ENCODE measurements at places on chromosomes 16 and 17.

DNA sequence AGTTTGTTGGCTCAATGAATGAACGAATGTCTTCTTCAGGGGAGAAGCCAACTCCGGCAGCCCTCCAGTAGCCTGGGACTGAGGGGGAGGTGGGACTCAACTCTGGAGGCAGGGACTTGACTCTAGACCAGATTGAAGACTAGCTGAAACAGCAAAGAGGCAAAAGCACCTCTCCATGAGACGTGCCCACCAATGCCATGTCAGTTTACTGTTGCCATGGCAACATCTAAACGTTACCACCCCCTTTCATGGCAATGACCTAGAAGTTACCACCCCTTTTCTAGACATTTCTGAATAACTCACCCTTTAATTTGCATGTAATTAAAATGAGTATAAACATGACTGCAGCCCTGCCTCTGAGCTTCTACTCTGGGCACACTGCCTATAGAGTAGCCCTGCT, 91.8 kb downstream of the ASIC2 start:
- DNase-seq, result no peak

DNA sequence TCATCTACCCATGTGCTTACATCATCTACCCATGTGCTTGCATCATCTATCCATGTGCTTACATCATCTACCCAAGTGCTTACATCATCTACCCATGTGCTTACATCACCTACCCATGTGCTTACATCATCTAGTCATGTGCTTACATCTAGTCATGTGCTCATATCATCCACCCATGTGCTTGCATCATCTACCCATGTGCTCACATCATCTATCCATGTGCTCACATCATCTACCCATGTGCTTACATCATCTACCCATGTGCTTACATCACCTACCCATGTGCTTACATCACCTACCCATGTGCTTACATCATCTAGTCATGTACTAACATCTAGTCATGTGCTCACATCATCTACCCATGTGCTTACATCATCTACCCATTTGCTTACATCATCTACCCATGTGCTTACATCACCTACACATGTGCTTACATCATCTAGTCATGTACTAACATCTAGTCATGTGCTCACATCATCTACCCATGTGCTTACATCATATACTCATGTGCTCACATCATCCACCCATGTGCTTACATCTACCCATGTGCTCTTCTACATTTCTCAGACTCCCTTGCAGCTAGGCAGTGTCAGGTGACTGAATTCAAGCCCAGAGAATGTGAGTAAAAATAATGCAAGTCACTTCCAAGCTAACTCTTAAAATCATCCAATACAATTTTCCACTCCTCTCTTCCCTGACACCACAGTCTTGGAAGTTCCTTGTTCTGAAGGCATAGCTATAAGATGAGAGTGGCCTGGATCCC, 196.8 kb downstream of the CBLN1 start:
- DNase-seq, result no peak

GRCh38 chr16:57809276-57810196, 7.2 kb upstream of the KIFC3 start:
- peak; percentile 6 for DNase-seq

GRCh38 chr16:3007957-3008689, 4.6 kb upstream of the CLDN9 start:
- DNase-seq, result peak; percentile 28

DNA sequence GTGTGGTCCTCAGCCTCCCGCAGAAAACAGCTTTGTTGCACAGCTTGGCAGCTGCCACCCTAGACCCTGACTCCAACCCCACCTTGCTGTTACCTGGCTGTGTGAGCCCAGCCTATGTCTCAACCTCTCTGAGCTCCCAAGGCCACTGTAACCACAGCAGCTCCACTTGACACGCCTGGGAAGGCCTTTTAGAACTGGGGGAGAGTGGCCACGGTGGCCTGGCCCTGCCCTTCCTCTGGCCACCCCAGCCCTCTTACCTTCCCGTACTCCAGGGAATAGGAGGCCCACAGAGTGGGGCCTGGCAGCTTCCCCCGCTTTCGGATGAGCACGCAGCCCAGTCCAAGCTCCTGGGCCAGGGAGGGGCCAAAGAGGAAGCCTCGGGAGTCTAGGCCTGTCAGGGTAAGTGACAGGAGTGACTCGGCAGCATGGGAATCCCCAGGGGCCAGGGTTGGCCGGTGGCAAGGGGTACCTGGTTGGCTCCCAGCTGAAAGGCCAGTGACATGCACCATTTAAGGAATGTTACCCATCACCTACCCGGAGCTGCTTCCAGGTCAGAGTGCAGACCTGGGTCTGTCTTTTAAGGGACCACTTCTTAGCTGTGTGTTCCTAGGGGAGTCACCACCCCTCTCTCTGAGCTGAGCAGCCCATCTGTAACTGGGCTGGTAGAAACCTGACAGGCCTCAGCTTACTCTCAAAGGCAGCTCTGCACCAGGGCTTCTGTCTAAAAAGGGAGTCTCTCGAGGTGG, 1.4 kb downstream of the APRT start:
- DNase-seq, result peak; percentile 65

- DNase-seq, result no peak
Measured at GRCh38 chr17:31824766-31825360, 34.2 kb downstream of the COPRS start.

DNA sequence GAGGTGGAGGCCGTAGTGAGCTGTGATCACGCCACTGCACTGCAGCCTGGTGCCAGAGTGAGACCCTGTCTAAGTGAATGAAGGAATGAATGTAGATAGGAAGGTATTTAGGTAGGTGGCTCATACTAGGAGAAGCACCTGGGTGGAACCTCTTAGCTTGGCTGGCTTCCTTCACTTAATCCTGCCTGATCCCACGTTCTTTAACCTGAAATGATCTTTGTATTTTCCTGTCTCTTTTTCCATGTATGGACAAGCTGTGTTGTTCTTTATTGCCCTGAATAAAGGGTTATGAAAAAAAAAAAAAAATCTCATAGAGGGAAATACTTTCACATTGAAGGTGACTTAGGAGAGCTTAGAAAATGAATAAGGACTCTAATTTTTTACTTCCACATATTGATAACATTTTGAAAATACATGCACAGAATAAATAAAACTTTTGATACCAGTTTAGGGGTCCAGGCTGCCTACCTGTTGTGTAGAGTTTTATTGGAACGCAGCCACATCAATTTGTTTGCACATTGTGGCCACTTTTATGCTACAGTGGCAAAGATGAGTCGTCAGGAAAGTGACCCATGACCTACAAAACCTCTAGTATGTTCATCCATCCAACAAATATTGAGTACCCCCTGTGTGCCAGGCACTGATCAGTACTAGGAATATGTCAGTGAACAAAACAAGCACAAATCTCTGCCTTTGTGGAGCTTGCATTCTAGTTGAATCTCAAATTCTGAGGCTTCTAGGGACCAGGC, 44.6 kb downstream of the VPS35L start:
- DNase-seq, result no peak

- DNase-seq, result no peak
Measured at GRCh38 chr17:44548376-44549230, 8.7 kb upstream of the FZD2 start.

GRCh38 chr16:84471966-84472365, 32.5 kb downstream of the MEAK7 start:
- DNase-seq, result no peak

DNA sequence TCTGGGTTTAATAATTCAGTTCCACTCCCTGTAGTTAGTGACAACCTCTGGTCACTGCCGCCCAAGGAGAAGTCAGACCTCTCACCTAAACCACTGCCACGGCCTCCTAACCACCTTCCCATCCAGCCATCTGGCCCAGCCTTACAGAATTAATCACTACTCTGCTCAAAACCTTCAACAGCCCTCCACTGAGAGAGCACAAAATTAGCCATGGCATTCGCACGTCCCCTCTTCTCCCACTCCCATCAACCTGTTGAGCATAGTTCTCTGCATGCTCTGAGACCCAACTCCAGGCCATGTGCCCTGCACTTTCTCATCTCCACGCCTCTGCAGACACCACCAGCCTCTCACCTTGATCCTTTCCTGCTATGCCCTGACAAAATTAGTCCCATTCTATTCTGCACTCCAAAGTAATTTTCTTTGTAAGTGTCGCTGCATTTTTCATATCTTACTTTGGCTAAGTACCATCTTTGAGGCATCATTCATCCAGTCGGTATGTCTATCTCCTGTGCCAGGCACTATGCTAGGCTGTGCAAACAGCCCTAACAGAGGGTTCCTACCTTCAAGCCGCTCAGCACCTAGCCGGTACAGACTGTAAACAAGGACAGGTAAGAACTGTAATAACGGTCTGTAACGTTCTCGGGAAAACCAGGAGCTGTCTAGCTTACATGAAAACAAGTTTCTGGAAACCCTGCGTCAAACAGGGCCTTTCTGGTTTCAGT, 963 bp downstream of the COPRS start:
- DNase-seq, result no peak

DNA sequence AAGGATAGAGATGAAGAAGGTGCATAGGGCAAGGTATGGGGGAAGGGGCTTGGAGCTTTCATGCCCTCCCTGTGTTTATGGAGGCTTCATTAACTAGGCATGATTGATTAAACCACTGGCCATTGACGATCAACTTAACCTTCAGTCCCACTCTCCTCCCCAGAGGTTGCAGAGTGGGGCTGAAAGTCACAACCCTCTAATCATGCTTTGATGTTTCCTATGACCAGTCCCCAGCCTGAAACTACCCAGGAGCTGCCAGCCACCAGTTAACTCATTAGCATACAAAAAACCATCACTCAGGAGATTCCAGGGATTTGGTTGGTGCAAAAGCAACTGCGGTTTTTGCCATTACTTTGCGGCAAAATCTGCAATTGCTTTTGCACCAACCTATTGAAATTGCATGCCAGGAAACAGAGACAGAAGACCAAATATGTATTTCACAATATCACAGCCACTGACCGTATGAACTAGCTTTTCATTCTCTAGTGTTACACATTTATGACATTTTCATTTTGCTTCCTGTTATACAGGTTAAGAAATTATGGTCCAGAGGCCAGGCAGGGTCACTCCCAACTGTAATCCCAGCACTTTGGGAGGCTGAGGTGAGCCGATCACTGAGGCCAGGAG, 5.4 kb downstream of the GFOD2 start:
- no peak for DNase-seq

- no peak for DNase-seq
Measured at GRCh38 chr16:3028716-3029319, 5.0 kb downstream of the THOC6 start.

DNA sequence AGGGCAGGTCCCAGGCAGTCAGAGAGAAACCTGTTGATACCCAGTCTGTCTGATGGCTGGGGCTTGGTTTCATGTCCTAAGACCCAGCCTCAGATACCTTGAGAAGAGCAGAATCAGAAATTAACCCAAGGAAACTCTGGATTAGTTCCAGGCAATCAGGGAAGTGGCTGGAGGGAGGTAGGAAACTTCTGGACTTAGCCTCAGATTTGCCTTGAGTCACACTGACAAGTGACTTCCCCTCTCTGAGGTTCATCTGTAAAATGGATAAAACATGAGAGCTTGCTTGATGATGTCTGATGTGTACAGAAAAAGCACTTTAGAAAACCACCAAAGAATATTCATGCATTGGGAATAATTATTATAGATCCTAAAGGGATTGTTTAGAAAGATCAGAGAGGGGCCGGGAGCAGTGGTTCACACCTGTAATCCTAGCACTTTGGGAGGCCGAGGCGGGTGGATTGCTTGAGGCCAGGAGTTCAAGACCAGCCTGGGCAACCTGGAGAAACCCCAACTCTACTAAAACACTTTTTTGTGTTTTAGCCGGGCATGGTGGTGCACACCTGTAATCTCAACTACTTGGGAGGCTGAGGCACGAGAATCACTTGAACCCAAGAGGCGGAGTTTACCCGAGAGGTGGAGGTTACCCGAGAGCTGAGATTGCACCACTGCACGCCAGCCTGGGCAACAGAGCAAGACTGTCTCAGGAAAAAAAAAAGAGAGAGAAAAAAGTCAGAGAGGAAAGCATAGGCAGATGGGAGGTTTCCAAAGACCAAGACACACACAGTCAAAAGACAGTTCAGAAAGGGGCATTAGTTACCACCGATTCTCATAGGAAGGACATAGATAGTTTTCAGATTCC, 3.8 kb downstream of the CIITA start:
- DNase-seq, result no peak

GRCh38 chr16:88767546-88768070, 17.4 kb downstream of the PIEZO1 start:
- DNase-seq, result peak; percentile 30

DNA sequence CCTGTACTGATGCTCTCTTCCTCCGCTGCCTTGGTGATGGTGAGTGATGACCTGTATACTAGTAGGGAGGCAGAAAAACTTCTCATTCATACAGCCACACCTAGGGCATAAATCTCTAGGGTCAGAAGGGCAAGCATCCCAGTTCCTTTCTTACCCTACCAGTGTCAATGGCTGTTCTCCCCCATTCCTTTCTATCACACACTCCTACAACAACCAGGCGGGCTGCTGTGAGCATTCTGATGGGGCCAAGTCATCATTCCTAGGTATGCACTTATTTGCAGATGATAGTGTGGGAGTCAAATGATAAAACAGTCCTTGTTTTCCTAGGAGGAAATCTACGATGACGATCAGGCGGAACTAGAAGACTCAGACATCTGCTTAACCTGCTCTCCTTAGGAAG, 14.0 kb upstream of the SLC6A4 start:
- no peak for DNase-seq

DNA sequence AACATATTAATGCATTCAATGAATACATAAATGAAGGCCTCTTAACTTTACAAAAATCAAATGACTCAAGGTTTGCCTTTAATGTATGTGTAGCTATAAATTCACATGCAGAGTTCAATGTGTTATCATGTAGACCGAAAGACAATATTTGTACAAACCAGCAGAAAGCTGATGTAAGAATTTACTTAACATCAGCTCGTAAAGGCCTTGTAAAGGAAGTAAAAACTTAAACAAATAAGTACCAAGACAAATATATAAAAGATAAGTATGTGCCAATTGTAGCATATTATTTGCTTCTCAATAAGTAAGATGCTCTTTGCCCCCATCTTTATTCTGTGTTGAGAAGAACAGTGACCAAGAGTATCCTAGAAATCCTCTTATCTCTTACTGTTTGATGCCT, 105.7 kb downstream of the SYCE1L start:
- no peak for DNase-seq

- peak; percentile 3 for DNase-seq
Measured at GRCh38 chr16:81939164-81940056, 71.9 kb downstream of the SDR42E1 start.

DNA sequence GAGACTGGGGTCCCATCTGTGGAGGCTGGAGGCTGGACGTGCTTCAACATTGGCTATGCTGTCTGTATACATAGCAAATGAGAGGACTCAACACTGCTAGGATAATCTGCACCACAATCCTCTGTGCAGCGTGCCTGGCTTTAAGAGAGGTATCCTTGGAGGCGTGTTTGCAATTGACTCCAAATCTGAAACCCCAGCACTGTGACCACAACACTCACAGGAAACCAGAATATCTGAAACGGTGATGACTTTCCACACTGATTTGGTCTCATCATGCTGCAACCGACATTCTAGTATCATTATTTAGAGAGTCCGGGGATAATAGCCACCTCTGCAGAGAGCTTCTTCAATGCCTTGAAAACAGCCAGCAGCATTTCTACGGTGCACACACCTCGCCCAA, 35.1 kb downstream of the TLE7 start:
- no peak for DNase-seq

GRCh38 chr16:19085679-19086200, 18.3 kb downstream of the COQ7 start:
- peak; percentile 85 for DNase-seq

- DNase-seq, result no peak
Measured at GRCh38 chr16:10994571-10994970, 50.2 kb downstream of the CLEC16A start.

GRCh38 chr16:68749432-68749831, 12.3 kb downstream of the CDH1 start:
- DNase-seq, result no peak

All from hematopoietic multipotent progenitor cell treated with erythropoietin and hydrocortisone succinate and interleukin-3 and kit ligand, for 8 days (in vitro differentiated cells).